Thoracic aorta (tissue), 2 donors: ENCODE measurements at places on chromosomes 2 and 18. TPM values are rescaled to one million over a fixed set of nuclear protein-coding genes. Genes with fewer than 3 reads are reported as not detected.

DNA sequence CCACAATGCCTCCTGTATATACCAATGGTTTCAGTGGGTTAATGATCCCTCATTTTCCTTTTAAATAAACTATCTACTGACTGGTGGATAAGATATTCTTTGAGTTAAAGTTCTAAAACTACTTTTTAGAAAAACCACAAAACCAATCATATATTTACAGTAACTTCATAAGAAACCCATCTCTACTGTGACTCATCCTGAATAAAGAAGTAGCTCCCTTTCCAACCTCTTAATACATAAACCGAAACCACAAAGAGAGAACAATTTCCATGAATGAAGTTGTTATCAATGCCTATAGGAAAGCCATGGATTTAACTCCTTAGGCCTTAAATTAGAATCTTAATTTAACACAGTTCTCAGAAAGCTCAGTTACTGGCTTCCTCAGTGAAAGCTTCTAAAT is 227.0 kb upstream of the SMAD7 start:
- H3K4me1 ChIP-seq, result no peaks in the 10 kb centered on the region
- H3K4me3 ChIP-seq, result no peak overlapping the region
- H3K27me3 ChIP-seq, result no peaks in the 10 kb centered on the region
- no peak for DNase-seq
- H3K36me3 ChIP-seq, result no peaks in the 10 kb centered on the region
- no peak overlapping the region for H3K27ac ChIP-seq

DNA sequence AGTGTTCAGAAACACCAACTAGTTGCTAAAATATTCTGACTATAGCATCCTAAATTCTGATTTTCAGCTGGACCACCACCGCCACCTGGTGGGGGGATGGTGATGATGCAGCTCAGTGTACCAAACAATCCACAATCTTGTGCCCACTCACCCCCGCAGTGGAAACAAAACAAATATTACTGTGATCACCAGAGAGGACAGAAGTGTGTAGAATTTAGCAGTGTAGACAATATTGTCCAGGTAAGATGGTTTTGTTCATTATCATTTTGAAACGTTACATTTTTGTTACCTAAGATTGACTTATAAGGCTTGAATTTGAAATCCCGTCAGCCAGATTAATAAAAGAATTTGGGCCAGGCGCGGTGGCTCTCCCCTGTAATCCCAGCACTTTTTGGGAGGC is 31.7 kb upstream of the UBXN4 start:
- peaks cover 6% of the 10 kb centered on the region for H3K36me3 ChIP-seq
- DNase-seq, result no peak
- H3K27ac ChIP-seq, result no peak overlapping the region
- no peaks in the 10 kb centered on the region for H3K27me3 ChIP-seq

GRCh38 chr18:7437870-7438269 is 129.2 kb upstream of the PTPRM start:
- no peak overlapping the region for H3K4me3 ChIP-seq
- no peaks in the 10 kb centered on the region for H3K36me3 ChIP-seq
- H3K27ac ChIP-seq, result no peak overlapping the region
- no peak for DNase-seq
- H3K4me1 ChIP-seq, result peaks cover 6% of the 10 kb centered on the region
- H3K27me3 ChIP-seq, result no peaks in the 10 kb centered on the region

DNA sequence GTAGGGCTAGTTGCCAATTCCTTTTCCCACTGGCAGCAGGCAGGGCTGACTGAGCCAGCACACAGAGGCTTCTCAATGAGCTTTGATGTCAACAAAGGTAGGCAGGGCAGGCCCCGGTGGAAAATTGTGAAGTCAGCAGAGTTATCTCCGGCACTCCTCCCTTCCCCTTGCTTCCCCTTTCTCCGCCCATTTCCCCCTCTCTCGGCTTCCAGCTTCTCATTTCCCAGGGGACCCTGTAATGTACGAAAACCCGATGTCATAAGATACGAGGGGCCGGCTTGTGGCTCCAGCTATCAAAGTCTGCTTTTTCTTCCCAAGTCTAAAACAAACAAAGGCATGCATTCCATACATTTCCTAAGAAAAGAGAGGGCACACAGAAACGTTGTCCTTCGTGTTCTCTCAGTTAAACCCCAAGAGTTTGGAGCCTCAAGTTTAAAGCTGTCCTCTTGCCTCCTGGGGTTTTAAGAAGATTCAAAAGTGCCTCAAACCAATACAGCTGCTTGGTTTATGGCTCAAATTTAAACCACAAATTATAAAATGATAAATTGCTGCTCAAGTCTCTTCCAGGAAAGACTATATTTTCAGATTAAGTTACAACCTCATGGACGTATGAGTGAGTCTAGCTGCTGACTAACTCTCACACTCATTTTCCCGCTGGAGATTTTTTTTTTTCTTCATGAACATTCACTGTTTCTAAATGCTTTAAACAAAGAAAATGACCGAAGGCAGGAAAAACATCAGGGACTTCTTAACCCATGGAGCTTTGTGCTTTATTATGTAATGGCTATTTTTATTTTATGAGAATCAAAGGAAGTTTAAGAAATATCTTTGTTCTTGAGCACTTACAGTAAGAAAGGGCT is 27.2 kb upstream of the EML4 start:
- H3K4me3 ChIP-seq, result peak overlapping the region; percentile 57
- H3K27me3 ChIP-seq, result no peaks in the 10 kb centered on the region

DNA sequence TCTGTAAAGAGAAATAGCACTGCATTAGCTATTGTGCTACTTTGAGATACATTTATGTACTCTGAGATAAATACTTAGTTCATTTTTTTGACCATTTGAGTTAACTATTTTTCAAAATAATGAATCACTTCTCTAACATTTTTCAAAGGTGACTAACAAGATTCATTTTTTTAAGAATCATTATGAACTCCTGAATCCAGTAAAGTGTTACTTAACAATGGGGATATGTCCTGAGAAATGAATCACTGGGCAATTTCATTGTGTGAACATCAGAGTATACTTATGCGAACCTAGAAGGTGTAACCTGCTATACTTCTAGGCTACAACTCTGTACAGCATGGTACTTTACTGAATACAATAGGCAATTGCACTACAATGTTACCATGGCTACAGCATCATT is 355.8 kb downstream of the ARL6IP6 start:
- H3K27me3 ChIP-seq, result no peaks in the 10 kb centered on the region
- DNase-seq, result no peak
- no peak overlapping the region for H3K4me3 ChIP-seq
- no peaks in the 10 kb centered on the region for H3K36me3 ChIP-seq
- no peak overlapping the region for H3K27ac ChIP-seq

GRCh38 chr2:240998995-240999791 is 775 bp downstream of the SNED1 start:
- no peak for DNase-seq
- H3K27ac ChIP-seq, result peak overlapping the region; percentile 74
- peak overlapping the region; percentile 85 for H3K4me3 ChIP-seq

GRCh38 chr2:20738772-20739171 is 71.8 kb downstream of the GDF7 start:
- H3K4me1 ChIP-seq, result no peaks in the 10 kb centered on the region
- no peaks in the 10 kb centered on the region for H3K27me3 ChIP-seq
- H3K36me3 ChIP-seq, result no peaks in the 10 kb centered on the region
- DNase-seq, result no peak
- H3K27ac ChIP-seq, result no peak overlapping the region

DNA sequence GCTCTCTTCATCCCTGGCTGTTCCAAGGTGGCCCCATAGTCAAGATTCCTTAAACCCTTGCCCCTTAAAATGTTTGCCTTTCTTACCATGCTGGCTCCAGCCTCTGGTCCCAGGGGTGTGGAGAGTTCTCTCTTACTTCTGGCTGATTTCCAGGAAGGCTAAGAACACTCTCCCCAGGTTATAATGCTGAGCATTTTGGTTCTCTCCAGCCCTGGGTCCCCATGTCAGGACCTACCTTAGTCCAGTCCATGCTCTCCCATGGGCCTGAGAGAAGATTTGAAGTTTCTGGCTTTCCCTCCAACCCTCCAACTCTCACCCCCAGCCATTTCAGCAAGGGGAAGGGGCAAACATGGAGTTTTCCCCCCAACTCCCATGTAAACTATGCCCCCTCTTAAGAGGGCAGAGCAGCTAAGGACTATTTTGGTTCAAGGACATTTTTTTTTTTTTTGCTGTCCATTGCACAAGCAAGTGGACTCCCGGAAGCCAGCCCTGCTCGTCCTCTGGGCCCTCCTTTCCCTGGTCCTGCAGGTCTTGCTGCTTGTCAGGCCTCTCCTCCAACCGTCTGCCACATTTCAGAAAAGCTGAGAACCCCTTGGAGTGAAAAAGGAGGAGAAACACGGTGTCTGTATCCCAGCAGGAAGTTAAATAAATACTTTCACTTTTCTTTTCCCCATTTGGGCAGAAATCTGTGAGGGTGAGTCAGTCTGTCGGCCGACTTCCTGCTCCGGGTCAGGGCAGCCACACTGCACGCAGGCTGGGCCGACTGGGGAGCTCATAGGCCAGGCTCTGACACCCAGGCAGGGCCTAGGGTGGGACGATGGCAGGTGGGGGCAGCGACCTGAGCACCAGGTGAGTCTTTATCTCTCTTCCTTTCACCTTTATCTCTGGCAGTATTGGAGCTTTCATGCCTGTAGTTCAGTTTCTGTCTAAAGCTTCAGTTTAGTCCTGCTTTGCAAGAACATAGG is at the start of gene SP140L:
Gene SP140L (plus strand): TSS at position 741 of the 965 bp plus-strand sequence. CDS start 77 bp downstream, at position 818.
- no peaks in the 10 kb centered on the region for H3K36me3 ChIP-seq
- H3K27ac ChIP-seq, result peak within 1 kb of the TSS; percentile 49
- peak; percentile 28 for DNase-seq
- peak within 1 kb of the TSS; percentile 88 for H3K4me3 ChIP-seq
- H3K4me1 ChIP-seq, result peaks cover 8% of the 10 kb centered on the region

GRCh38 chr2:16943279-16943958 is 277.8 kb upstream of the CYRIA start:
- no peak overlapping the region for H3K27ac ChIP-seq
- no peaks in the 10 kb centered on the region for H3K4me1 ChIP-seq
- H3K27me3 ChIP-seq, result no peaks in the 10 kb centered on the region
- H3K36me3 ChIP-seq, result no peaks in the 10 kb centered on the region
- H3K4me3 ChIP-seq, result no peak overlapping the region
- DNase-seq, result no peak

DNA sequence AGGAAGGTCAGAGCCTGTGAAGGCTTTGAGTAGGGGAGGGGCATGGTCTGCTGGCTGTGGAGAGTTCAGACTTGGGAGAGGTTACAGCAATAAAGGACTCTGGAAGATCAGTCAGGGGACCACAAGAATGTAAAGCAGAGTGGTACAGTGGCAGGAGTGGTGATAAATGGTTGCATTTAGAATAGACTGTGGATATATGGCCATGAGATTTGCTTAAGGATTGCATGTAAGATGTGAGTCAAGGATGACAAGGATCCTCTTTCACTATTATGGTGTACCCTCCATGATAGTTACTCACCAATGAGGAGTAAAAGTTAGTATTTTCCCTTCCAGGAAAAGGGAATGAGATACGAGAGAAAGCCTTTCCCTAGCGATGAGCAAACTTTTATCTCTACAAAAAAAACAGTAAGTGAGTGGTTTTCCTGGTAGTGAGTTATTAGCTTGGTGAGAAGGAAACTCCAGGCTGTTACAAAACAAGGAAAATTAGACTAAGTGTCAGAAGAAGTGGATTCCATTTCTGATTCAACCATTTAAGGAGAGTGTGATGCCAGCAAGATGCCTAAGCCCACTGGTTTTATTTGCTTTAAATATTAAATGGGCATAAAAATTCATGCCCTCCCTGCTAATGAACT is 818.0 kb upstream of the ACVR2A start:
- no peak overlapping the region for H3K4me3 ChIP-seq
- no peaks in the 10 kb centered on the region for H3K4me1 ChIP-seq
- H3K27me3 ChIP-seq, result no peaks in the 10 kb centered on the region
- no peaks in the 10 kb centered on the region for H3K36me3 ChIP-seq
- H3K27ac ChIP-seq, result no peak overlapping the region

- DNase-seq, result no peak
- H3K4me3 ChIP-seq, result no peak overlapping the region
- no peak overlapping the region for H3K27ac ChIP-seq
- H3K4me1 ChIP-seq, result peaks cover 10% of the 10 kb centered on the region
- peaks cover 28% of the 10 kb centered on the region for H3K36me3 ChIP-seq
These were observed 6.2 kb downstream of the COPS8 start for GRCh38 chr2:237091779-237092436.

DNA sequence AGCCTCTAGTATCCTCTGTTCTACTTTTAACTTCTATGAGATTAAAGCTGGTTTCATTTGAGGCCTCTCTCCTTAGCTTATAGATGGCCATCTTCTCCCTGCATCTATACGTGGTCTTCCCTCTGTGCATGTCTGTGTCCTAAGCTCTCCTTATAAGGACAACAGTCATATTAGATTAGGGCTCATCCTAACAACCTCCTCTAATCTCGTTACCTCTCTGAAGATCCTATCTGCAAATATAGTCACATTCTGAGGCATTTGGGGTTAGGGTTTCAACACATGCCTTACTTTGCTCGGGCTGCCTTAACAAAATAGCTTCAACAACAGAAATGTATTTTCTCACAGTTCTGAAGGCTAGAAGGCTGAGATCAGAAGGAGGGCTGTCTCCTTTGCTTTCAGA is 11.6 kb upstream of the APOB start:
- no peaks in the 10 kb centered on the region for H3K36me3 ChIP-seq
- no peak overlapping the region for H3K27ac ChIP-seq
- peaks cover 7% of the 10 kb centered on the region for H3K4me1 ChIP-seq
- H3K27me3 ChIP-seq, result no peaks in the 10 kb centered on the region

DNA sequence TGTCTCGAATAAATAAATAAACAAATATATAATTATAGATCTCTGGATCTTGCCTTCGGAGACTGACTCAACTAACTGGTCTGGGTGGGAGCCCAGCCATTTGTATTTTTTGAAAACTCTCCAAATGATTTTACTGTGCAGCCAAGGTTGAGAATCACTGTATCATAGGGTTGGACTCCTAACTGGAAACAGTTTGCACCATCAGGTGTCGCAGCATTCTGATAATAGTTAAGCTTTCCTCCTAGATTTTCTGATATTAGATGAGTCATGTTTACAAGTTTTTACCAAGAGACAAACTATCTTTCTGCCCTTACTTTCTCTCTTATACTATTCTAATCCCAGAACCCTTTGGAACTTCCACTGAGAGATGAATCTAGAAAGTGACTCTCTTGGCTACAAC is 16.8 kb downstream of the IL37 start:
- H3K36me3 ChIP-seq, result no peaks in the 10 kb centered on the region
- H3K4me3 ChIP-seq, result no peak overlapping the region
- DNase-seq, result no peak
- H3K27me3 ChIP-seq, result no peaks in the 10 kb centered on the region
- no peaks in the 10 kb centered on the region for H3K4me1 ChIP-seq
- H3K27ac ChIP-seq, result no peak overlapping the region

GRCh38 chr18:2466978-2467377 is 104.3 kb downstream of the METTL4 start:
- no peak for DNase-seq
- no peaks in the 10 kb centered on the region for H3K36me3 ChIP-seq
- H3K4me3 ChIP-seq, result no peak overlapping the region
- H3K4me1 ChIP-seq, result no peaks in the 10 kb centered on the region
- no peak overlapping the region for H3K27ac ChIP-seq

DNA sequence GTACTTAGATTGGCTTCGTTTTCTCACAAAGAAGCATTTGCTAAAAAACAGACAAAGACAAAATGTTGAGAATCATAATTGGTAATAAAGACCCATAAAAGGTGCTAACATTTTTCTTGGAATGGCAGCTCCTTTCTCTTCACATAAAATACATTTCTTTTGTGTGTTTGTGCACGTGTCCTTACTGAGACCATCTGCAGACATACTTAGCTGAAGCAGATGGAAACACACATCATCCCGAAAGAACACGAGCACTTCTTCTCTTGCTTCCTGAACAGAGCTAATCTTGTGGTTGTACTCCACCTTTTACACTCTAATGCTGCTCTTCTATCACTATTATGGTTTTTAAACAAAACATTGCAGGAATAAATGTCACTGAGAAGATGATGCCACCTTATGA is 142.5 kb downstream of the SPHKAP start:
- no peak for DNase-seq
- H3K4me3 ChIP-seq, result no peak overlapping the region
- no peaks in the 10 kb centered on the region for H3K36me3 ChIP-seq
- H3K27ac ChIP-seq, result no peak overlapping the region
- no peaks in the 10 kb centered on the region for H3K27me3 ChIP-seq

PGAP1 gene
- 15.3 TPM for total RNA-seq

IL36G gene
- total RNA-seq, result not detected
